CD14-positive monocyte (primary cell): ENCODE measurements at places on chromosomes 1 and 21.

DNA sequence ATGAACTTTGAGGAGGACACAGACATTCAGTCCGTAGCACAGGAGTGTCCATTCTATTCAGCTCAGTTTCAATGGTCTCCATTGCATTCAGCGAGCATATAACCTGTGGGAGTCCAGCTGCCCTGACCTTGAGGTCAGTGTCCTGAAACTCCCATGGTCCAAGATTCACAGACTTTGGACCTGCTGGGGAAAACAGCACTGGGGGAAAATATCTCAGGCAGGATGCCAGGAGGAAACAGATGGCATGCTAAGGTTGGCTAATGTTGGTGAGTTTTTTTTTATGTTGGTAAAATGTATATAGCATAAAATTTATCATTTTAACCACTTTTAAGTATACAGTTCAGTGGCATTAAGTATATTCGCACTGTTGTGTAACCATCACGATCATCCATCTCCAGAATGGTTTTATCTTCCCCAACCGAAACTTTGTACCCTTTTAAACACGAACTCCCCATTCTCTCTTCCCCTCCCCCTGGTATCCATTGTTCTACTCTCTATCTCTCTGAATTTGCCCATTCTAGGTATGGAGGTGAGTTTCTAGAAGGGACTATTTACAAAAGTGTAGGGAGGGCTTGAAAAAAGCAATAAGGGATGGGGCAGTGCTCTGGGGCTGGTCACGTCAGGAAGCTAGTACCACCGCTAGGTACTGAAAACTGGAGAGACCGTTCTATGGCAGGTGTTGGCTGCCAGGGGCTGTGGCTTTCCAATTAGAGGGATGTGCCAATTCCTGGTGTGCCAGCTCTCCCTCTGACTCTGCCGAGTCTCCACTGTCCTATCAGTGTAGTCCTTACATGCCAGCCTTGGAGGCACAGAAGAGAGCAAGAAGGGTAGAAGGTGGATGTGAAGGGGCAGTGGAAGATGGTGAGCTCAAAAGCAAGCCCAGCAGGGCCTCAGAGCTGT lies 85.3 kb downstream of the FOXD2 start:
- DNase-seq: no peak

DNA sequence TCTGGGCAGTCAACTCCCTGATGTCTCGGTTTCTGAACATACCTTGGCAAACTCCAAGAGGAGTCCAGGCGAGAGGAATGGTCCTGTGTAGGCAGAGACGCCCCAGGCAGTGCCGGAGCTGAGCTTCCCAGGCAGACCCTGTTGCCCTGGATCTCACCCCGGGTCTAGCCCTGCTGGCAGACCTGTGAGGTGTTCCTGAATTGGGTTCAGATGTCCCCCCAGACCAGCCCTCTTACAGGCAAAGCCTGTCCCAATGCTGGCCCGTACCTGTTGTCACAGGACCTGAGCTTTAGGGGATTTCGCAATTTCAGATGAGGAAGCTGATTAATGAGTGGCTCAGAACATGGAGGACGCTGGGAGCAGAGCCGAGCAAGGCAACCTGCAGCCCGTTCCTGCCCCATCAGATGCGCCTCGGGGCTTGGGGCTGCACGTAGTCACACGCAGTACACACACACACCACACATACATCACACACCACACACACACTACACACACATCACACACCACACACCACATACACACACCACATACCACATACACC lies 38.5 kb upstream of the PDE9A start:
- peak; percentile 35 for DNase-seq

DNA sequence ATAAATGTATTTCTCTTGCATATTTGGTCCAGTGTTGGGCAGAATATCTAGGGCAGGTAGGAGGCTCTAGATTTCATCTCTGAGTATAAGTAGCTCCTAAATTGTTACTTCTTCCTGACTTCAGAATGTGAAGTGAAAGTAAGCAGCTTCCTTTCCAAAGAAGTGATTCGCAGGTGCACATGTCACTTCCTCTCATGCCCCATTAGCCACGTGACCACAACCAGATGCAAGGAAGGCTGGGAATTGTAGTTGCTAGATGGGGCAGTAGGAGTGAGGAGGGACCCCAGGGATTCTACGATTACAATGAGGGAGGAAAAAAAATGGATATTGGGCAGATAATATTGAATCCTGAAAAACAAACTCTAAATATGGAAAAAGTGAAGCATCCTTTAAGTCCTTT lies 113.2 kb upstream of the CYYR1 start:
- no peak for DNase-seq

GRCh38 chr21:35244514-35244913 lies 195.4 kb upstream of the RUNX1 start:
- DNase-seq: no peak

GRCh38 chr1:156164125-156164831 lies 10.9 kb downstream of the SEMA4A start:
- DNase-seq: no peak

- DNase-seq: no peak
Observed at GRCh38 chr21:40404396-40404800, 442.6 kb downstream of the DSCAM start.

- no peak for DNase-seq
Observed at GRCh38 chr1:97433824-97434177, 487.0 kb downstream of the DPYD start.

- no peak for DNase-seq
Observed at GRCh38 chr1:107871259-107871658, 93.7 kb downstream of the VAV3 start.

DNA sequence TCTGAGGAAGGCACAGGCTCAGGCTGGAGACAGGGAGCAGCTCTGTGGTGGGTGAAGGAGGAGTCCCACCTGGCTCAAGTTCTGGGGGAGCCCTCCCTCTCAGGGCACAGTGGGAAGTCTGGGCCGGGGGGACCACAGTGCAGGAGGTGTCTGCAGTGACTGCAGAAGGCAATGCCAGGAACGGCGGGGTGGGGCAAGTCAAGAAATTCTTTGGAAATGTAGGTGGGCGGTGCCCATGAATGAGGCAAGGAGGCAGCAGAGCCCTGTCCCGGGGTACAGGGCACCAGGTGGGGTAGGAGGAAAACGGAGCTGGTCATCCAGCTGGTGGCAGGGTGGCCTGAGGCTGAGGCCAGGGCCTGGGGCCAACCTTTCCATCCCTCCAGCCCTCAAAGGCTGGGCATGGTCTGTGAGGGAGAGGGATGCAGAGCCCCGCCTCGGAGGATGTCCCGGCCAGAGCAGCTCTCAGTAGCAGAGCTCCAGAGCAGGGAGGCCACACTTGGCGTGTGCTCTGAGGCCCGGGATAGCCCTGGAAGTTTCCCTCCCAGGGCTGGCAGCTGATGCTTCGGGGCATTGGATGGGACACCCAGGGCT lies 4.7 kb downstream of the TFF3 start:
- no peak for DNase-seq

- DNase-seq: no peak
Observed at GRCh38 chr1:44174630-44175029, 33.2 kb upstream of the KLF18 start.

DNA sequence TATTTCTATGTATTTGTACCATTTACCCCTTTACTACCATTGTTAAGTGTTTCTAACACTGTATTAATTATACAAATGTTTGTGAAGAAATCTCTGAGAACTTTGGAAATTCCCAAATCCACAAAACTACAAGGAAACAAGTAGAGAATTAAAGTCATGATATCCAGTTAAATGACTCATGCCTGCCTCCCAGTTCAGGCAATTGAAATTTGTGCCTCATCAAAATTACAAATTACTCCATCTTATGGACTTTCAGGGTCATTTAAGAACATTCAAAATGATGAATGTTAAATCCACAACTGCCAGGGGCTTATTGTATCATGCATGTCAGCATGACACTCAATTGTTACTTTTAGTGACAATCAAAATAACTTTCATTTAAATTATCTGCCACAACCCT lies 282.4 kb downstream of the ZNF326 start:
- DNase-seq: no peak

GRCh38 chr1:168825820-168826219 lies 96.8 kb upstream of the DPT start:
- DNase-seq: no peak

GRCh38 chr1:246417813-246418564 lies 89.1 kb downstream of the SMYD3 start:
- no peak for DNase-seq
